Stimulated activated CD8-positive, alpha-beta memory T cell treated with anti-CD3 and anti-CD28 coated beads, Interleukin-4, amount 100 ng/mL, for 1 hour (primary cell): ENCODE measurements at places on chromosomes 16 and 17.

DNA sequence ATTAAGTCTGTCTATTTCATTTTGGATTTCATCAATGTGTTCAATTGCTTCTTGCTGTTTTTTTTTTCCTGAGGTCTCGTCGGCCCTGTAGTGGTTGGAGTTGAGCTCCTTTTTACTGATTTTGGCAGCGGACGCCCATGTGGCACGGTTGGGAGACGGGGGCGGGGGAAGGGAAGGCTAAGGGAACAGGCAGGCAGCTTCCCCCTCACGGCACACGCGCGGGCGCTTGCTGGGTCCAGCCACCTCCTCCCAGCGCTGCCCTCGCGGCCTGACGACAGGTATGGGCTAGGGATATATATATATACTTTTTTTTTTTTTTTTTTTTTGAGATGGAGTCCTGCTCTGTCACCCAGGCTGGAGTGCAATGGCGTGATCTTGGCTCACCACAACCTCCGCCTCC, 11.4 kb downstream of the HSF5 start:
- DNase-seq: no peak

DNA sequence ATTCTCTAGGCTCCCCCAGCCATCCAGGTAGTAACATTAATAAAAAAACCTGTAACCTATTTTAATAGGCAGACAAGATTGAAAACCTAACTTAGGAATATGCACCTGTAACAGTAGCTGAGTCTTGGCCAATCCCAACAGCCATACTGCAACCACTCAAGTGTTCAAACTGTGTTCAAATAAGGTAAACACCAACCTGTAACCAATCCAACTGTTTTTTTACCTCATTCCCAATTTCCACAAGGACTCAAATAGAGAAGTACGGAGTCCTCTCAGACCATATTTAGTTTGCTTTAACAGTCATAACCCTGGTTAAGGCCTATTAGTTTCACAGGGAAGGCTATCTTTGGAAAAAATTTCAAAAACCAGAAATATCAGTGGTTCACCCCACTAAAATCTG, 40.4 kb upstream of the NOS2 start:
- no peak for DNase-seq

DNA sequence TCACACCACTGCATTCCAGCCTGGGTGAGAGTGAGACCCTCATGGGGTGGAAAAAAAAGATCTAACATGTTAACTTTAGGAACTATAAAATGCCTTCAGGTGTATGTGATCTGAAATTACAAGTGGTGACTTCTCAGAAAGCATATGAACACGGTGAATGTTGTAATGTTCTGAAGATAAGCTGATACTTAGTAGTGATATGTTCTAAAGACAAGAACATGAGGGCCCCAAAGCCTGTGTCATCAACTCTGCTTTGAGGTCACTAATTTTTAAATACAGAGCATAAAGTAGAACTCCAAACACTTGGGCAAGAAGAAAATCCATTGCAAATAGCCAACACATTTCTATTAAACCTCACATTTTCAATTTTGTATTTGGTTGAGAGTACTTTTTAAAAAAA, 2.6 kb upstream of the FBF1 start:
- no peak for DNase-seq

- DNase-seq: no peak
Measured at GRCh38 chr17:20967776-20968175, 75.0 kb downstream of the USP22 start.
